ENCODE measurements at places on chromosomes 1 and 21.

- DNase-seq, result no peak
Measured at GRCh38 chr1:27427329-27427728, 34.9 kb downstream of the GPR3 start.

- no peak for DNase-seq
Measured at GRCh38 chr1:205834751-205835150, 15.2 kb downstream of the PM20D1 start.

- DNase-seq, result peak; percentile 15
Measured at GRCh38 chr1:47710329-47711071, 272.7 kb downstream of the FOXD2 start.

- DNase-seq, result no peak
Measured at GRCh38 chr1:29984166-29984861, 739.1 kb downstream of the MATN1 start.

DNA sequence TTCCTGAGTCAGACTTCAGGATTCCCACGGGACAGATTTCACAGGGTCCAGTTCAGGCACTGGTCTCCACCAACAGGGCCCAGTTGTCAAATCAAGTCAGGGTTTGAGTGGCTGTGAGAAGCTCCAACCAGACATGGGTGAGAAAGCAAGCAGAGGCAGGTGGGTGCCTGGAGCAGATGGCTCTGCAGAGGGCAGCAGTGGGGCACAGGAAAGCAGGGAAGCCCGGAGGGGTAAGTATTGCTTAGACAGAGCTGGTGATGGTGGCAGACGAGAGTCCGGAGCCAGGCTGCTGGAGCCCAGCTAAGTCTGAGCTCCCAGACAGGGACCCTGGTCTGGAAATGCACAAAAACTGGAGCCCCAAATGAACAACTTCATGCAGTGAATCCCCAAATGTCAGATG lies 40.4 kb downstream of the RIMS3 start:
- no peak for DNase-seq

- no peak for DNase-seq
Measured at GRCh38 chr1:30538993-30539867, 184.2 kb downstream of the MATN1 start.

DNA sequence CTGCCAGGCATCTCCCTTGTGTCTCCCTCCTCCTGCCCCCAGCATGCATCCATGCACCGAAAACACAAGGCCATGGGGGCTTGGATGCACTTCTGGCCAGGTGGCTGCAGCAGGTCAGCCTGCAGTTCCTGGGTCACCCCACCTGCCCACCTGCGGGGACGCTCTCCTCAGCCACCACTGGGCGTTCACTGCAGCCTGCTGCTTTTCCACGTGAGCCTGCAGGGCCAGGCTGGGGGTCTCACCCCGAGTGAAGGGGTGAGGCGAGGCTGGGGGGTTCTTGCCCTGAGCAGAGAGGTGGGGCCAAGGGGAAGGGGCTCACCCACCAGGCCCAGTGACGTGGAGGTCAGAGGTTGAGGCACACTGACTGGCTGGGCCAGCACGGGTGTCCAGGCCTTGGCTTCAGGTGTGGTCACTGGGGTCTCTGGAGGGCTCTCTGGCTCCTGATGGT lies 64.6 kb downstream of the WNT9A start:
- no peak for DNase-seq

GRCh38 chr1:22889213-22889827 lies 83.3 kb downstream of the LACTBL1 start:
- DNase-seq, result no peak

- no peak for DNase-seq
Measured at GRCh38 chr1:33298623-33299277, 22.1 kb downstream of the A3GALT2 start.

DNA sequence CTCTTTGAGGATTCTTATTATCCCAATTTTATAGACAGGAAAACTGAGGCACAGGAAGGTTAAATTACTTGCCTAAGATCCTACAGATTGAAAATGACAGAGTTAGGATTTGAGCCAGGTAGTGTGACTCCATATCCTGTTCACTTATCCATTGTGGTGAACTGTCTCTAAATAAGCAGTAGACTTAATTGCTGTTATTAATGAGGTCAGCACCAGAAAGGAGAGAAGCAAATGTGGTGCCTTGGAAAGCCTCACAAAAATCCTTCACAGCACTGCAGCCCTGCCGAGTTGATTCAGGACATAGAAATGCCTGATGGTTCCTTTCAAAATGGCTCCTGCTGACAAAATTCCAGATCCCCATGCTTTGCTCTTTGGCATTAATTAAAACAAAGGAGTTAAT lies 193.3 kb upstream of the BEND5 start:
- no peak for DNase-seq

DNA sequence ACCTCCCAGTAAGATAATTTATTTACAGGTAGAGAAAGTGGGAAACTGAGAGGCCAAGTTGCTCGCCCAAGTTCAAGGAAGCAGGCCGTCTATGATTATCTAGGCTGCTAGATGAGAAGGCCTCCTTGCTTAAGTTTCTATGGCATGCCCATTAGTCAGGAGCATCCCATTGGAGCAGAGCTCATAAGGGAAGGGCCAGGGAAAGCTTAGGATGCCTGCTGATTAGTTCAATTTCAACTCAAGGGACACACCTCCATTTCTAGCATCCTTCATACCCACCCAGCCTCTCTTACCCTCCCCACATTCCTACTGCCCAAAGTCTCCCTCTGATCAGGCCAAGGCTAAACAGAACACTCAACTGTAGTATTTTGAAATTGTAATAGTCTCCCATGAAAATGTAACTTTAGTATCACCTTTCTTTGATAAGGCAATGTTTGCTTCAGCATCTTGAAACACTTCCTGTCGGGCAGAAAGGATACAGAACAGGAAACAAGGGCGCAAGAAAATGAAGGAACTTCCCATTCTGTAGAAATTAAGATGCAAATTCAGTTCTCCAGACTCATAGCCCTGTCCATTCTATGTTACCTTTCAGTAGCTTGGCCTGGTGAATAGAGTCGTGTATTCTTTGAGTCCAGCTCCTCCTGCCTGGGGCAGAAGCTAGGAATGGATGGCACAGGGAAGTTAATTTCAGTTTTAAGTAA lies 46.3 kb upstream of the TARBP1 start:
- no peak for DNase-seq

DNA sequence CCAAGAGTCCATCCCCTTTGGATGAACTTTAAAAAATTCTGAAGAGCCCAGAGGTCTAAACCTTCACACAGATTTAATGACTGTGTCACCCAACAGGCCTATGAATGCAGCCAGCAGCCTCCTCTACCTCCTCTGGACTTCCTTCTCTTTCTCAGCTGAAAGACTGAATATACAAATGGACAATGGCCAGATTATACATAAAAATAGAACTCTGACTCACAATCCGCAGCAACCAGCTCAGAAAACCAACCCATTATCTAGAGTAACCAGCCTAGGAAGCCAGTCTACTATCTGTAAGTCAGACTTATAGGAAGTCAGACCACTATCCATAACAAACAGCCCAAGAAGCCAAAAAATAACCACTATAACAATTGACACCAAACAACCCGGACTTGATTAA lies 224.5 kb downstream of the ASTN1 start:
- DNase-seq, result no peak

- DNase-seq, result no peak
Measured at GRCh38 chr1:10380594-10381275, 18.1 kb upstream of the PGD start.

GRCh38 chr1:240652549-240652948 lies 40.6 kb upstream of the GREM2 start:
- DNase-seq, result no peak

DNA sequence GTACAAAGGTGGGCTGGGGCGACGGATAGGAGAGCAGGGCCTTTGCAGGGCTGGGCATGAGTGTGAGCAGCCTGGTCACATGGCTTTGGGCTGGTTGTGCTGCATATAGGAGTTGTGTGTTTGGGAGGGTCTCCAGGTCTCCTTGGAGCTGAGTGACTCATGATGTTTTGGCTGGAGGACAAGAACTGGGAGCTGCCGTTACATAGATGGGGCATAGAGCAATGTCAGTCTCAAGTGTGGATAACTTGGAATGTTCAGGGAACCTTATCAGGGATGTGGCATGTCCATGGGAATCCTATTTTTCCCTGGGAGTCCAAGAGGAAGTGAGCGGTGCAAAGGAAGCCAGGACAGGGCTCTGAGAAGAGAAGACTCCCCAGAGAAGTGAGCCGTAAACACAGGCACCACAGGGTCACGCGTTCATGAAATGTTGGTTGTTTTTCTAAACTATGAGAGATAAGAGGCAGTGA lies 136.4 kb upstream of the KCNE2 start:
- DNase-seq, result no peak

DNA sequence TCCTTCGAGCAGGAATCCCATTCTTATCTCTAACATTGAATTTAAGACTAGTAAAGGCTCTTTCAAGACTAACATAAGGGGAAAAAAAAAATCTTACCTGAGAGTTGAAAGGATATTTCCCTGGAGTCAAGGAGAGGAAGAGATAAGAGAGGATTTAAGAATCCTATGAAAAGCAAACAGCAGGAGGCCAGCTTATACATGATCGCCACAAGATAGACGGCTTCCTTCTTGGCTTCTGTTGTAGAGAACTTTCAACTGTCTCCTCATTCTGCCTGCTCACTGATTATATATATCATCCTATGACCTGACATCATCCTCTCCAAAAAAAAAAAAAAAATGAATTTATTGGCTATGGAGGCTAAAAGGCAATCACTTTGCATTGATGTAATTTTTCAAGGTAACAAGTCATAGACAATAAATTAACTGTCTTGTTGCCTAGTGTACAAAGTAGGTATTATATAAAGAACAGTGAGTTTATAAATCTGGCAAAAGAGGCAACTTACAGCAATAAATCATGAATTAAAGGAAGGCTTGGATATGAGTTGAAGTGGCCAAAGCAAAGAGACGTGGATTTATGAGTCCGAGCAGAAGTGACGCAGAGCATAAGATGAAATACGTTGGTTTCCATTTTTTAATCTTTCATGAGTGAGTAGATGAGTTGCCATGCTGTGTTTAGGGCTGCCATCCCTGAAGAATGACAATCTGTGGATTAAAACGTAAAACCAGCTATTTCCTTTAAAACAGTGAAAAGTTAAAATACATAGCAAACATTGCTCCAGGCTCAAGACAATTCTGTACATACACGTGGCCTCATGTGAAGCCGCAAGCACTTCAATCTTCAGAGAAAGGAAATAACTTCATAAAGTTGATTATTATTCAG lies at the start of gene UTS2:
Gene UTS2 (minus strand): TSS at position 262 of the 880 bp plus-strand sequence. CDS start 62 bp downstream, at position 200.
- no peak for DNase-seq

DNA sequence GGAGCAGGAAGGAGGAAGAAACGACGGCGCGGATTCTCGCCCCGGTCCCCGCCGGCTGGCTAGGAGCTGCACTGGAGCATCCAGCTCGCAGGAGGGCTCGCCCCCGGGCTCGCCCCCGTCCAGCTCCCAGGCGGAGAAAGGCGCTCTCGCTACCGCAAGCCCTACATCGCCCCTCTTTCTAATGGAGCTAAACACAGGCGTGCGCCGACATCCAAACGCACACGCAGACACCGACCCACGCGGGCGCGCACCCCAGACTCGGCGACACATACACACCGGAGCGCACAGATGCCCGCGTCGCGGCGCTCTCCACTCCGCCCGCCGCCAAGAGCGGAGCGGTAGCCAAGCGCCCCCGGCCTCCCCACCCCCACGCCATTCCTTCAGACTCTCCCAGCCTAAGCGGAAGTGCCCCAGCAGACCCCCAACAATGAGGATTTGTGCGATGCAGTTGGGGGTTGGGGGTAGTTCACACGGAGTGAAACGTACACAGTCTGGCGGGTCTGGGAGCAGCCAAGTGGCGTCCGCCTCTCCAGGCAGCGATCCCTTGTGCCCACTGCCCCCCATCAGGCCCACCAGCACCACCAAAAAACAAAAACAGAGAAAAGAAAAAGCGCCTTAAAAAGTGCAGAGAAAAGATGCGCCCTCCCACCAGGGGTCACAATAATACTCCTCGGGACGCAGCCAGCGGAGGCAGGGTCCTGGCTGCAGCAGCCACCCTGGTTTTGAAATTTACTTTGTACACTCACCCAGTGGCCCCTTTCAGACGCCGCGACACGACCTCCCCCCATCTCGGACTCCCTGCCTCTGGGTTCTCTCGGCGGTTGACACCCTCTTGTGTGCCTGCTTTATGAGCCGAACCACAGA lies 1.4 kb downstream of the DAB1 start:
- DNase-seq, result no peak

DNA sequence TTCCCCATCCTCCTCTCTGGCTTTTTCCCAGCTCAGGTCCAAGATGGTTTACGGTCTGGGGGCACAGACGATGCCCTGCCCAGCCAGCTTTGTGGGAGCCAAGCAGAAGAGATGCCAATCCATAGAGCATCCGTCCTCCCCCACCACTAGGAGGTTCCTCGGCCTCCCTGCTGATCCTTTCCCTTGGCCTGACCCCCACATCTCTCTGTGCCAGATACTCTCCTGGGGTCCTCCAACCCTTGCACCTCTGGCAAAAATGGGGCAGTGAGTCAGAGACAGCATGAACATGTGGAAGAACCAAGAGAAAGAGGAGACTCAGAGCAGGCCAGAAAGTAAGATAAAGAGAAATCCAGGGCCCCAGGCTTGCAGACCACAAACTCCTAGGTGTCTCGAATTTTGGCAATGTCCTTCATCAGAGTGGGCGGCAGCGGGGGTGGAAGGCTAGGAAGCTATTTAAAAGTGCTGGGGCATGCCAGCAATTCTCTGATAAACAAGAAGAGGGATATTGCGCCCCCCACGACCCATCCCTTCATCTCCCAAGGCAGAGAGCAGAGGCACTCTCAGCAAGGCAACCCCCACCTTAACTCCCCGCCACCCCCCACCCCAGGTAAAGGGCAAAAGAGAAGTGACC lies 11.4 kb downstream of the BLACAT1 start:
- no peak for DNase-seq

DNA sequence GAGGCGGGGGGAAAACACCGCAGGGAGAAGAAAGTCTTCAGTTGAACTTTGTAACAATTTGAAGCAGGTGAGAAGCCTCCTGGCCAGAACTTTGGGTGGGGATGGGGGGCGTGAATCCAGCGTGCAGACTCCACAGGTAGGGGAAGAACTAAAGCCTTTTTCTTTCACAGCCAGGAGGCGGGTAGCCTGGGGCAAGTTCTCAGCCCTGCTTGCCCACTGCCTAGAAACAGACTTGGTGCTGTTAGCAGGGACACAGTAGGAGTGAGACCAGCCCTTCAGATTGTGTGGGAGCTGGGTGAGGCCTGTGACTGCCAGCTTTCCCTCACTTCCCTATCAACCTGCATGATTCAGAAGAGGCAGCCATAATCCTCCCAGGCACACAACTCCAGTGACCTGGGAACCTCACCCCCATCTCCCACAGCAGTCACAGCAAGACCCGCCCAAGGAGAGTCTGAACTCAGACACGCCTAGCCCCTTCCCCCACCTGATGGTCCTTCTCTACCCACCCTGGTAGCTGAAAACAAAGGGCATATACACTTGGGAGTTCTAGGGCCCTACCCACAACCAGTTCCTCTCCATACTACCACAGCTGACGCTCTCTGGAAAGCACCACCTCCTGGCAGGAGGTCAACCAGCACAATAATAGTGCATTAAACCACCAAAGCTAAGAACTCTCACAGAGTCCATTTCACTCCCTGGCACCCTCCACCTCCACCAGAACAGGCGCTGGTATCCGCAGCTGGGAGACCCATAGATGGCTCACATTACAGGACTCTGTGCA lies 83.5 kb upstream of the CDC42BPA start:
- no peak for DNase-seq
